Left kidney (tissue), 8 donors: ENCODE measurements at places on chromosomes 1 and 21.

DNA sequence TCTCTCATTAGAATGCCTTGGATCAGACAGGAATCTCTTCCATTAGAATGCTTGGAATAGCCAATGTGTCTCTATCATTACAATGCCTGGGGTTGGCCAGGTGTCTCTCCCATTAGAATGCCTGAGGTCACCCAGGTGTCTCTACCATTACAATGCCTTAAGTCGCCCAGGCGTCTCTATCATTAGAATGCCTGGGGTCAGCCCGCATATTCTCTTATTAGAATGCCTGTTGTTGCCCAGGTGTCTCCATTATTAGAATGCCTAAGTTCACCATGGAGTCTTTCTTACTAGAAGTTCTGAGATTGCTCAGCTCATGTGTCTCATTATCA lies 60.2 kb downstream of the RNF187 start:
- DNase-seq, result no peak

DNA sequence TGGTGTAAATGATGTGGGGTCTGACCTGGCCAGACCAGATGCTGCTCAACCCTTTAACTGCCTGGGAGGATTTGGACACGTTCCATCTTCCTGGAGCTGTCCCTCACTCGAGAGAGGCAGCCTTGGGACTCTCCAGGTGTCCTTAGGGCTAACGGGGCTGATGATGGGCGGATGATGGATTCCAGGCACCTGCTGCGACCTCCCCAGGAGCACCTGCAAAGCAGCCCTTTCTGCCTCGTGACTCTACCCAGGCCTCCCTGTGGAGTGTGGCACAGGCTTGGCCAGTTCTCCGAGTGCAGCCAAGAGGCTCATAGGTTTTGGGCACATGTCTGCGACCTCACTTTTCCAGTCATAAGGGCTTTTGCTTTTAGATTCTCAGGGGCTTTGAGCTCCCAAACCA lies 12.3 kb upstream of the TRIM17 start:
- no peak for DNase-seq

- no peak for DNase-seq
Observed at GRCh38 chr1:201721082-201722049, 107.6 kb upstream of the IPO9 start.

GRCh38 chr21:43908167-43908566 lies 43.1 kb downstream of the AGPAT3 start:
- no peak for DNase-seq

DNA sequence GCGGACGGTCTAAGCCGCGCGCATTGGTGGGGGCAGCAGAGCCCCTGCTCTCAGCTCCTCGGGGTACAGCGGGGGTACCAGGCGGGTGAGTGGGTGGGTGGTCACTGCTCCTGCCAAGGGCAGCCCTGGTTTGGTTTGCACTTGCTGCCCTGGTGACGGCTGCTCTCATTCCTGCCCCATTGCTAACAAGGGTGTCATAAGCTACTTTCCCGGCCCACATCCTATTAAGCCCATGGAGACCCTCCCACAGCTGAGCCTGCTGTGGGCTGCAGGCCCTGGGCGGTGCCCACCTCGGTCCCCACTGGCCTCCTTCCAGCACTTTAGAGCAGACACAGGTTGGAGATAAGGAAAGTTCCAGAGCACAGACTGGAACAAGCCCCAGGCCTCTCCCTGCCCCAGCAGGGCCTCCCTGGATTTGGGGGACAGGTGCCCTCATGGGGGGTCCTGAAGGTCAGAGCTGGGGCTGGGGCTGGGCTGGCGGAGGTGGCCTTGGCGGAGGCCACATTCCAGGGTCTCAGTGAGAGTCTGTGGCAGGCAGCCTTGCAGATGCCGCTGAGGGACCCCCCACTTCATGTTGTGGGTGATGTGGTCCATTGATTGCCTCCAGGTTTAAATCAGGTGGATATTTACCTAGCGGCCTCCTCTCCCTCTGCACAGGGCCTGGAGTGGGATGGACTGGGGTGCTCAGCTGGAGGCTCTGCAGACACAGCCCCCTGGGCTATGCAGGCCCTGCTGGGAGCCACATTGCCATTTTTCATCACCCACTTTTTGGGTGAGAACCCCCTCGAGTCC lies 27.0 kb downstream of the COL18A1 start:
- no peak for DNase-seq

GRCh38 chr1:41613689-41614574 lies 129.4 kb upstream of the EDN2 start:
- DNase-seq, result no peak

DNA sequence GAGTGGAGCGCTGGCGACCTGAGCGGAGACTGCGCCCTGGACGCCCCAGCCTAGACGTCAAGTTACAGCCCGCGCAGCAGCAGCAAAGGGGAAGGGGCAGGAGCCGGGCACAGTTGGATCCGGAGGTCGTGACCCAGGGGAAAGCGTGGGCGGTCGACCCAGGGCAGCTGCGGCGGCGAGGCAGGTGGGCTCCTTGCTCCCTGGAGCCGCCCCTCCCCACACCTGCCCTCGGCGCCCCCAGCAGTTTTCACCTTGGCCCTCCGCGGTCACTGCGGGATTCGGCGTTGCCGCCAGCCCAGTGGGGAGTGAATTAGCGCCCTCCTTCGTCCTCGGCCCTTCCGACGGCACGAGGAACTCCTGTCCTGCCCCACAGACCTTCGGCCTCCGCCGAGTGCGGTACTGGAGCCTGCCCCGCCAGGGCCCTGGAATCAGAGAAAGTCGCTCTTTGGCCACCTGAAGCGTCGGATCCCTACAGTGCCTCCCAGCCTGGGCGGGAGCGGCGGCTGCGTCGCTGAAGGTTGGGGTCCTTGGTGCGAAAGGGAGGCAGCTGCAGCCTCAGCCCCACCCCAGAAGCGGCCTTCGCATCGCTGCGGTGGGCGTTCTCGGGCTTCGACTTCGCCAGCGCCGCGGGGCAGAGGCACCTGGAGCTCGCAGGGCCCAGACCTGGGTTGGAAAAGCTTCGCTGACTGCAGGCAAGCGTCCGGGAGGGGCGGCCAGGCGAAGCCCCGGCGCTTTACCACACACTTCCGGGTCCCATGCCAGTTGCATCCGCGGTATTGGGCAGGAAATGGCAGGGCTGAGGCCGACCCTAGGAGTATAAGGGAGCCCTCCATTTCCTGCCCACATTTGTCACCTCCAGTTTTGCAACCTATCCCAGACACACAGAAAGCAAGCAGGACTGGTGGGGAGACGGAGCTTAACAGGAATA lies 4.2 kb downstream of the TFAP2E start:
- no peak for DNase-seq

GRCh38 chr1:10152709-10153284 lies 57.6 kb upstream of the KIF1B start:
- DNase-seq, result peak; percentile 7

GRCh38 chr1:154824179-154825000 lies 45.7 kb downstream of the KCNN3 start:
- DNase-seq, result no peak
